ENCODE measurements at places on chromosomes 3 and 15.

DNA sequence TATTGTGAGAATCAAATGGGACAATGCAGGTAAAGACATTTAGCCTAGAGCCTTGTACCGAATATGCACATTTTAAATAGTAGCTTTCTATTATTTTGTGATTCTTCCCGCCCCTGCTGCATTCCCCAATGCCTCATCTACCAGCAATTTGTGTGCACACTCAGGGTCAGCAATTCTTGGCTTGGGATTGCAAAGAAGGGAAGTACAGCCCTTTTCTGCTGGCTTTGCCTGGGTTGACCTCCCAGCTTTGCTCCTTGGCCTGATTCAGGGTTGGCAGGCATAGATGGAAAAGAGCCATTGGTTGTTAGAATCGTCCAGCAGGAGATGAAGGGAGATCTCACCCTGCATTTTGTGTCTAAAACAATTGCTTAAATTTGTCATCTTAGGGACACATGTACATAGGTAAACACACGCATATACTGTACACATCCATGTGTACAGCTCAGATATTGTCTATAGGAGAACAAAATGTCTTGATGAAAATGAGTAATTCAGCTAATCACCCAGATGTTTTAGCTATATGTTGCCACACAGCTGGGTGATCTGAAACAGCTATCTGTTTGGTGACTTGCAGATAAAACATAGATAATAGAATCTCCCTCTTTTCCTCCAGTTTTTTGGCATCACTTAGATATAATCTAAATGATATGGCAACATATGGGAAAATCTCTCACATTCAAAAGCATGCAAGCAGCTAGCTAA is 340.9 kb upstream of the TBL1XR1 start:
- peak; percentile 49 for DNase-seq

- DNase-seq, result no peak
Measured at GRCh38 chr3:118782755-118783202, 251.9 kb downstream of the IGSF11 start.

DNA sequence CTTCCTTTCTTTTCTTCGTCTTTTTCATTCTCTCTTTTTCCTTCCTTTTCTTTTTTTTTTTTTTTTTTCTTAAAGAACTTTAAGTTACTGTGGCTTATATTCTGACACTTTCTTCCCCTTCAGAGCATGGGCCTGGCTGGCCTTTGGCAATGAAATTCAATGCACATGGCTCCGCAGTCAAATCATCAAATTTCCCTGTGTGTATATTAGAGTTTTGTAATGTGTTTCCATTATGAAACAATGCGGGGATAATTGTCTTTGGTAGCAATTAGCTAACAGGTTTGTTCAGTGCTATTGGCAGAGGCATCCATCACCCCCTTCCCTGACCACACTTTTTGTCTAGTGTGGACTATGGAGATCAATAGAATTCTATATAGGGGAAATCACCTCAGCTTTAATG is 80.5 kb downstream of the CDIN1 start:
- DNase-seq, result no peak

DNA sequence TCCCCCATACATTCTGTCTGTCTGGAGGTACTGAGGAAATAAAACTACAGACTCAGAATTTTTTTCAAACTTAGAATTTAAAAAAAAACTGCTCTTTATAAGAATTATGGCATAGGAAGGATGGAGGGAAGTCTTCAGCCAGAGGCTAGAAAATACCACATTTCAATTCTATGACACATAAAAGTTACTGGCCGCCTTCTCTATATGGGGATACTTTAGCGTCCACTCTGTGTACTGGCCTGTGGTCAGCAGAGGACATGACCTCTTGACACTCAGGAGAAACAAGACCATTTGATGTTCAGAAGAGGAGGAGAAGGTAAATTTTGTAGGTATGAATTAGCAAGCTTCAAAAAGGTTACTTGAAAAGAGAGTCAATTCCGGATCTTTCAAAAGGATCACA is 417.4 kb downstream of the MFSD1 start:
- no peak for DNase-seq

DNA sequence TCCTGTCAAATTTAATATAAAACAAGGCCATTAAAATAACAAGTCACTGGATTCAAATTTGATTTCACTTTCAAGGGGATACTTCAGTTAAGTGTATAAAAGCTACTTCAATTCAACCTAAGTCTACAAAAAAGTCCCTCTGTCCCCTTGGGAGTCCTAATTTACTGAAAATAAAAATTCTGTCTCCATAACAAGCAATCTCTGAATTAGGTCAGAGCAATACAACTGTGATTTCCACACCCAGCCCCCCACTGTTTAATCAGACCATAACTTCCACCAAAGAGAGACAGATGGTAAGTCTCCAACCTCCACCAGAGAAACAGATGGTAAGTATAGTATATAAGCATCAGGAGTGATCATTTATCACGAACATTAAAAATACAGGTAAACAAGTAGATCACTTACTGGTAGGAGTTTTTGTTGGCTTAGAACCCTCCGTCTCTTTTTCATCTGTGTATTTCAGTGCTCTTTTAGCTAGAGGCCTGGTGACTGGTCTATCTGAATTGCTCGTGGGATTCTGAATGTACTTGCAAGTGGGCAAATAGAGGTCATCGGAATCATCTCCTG is 12.1 kb downstream of the SGO1 start:
- DNase-seq, result no peak

DNA sequence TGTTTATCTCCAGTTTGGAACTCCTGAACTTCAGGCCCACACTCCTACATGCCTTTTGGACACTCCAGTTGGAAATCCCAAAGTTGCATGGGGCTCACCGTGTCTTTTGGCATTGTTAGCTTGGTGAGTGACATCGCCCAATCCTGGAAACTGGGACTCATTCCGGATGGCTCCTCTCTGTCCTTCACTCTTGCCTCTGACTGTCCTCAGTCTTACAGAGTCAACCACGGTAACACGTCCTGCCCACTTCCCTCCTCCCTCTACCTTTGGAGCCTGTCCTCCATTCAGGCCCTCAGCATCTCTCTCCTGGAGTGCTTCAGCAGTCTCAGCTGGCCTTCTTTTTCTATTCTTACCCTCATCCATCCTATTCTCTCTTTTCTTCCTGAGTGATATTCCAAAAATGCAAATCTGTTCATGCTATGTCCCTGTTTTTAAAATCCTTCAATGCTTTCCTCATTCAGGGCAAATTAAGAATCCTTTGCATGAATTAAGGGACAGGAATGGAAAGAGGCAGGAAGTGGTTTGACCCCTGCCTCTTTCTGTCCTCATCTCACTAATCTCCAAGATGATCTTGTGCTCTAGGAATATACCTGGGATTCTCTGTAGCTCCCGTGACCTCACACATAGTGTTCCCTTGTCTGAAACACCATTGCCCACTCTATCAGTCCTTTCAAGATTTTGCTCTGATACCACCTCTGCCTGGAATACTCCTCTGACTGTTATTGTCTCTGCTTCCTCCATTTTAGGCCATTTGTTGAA is 42.5 kb downstream of the LPP start:
- no peak for DNase-seq

GRCh38 chr3:30135190-30135589 is 471.2 kb upstream of the TGFBR2 start:
- DNase-seq, result no peak

GRCh38 chr15:74430510-74430951 is 3.2 kb downstream of the SEMA7A start:
- DNase-seq, result peak; percentile 82

- no peak for DNase-seq
Measured at GRCh38 chr3:3333571-3333970, 154.1 kb upstream of the CRBN start.

DNA sequence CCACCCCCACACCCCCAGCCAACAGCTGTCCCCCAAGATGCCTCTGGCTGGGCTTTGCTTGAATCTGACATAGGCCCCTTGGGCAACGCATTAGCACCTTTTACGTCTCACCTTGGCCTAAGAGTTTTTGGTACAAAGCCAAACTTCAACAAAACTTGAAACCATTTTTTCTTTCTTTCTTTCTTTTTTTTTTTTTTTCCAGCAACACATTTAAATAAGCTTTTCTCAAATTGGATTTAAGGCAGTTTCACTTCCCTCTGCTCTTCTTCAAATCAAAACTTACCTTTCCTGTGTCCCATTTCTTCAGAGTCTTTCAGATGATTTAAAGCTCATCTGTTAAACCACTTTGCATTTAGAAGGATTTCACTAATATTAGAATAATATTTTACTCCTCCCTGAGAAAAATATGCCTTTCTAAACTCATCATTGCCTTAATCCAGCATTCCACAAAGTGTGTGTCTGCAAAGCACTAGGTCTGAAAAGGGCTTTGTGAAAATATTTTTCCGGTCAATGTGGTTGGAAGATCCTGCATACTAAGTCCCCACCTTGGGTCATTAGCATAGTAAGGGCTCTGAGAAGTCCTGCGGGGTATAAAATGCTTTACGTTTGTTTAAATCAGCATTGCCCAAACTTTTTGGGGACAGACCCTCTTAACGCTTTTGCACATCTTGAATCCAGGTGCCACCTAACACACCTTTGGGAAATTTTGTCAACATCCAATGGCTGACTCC is 217.0 kb downstream of the TLE3 start:
- DNase-seq, result no peak

- DNase-seq, result no peak
Measured at GRCh38 chr15:95565016-95565600, 765.4 kb upstream of the NR2F2 start.

GRCh38 chr3:149494759-149495580 is 20.5 kb downstream of the TM4SF4 start:
- peak; percentile 69 for DNase-seq

DNA sequence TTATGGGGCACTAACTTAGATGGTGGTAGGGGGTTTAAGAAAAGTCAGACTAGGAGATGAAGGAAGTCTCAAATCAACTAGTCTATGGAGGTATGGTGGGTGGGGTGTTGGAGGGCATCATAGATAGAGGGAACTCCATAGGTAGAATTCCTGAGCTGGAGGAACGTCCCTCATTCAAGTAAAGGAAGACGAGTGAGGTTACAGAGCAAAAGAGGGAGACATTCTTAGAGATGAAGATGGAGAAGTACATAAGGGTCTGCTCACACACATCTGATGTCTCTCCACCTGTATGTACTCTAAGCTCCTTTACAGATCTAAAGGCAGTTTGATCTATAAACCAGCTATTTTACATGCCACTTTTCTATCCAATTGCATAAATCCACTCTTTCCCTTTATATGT is 1.4 kb downstream of the PLSCR1 start:
- DNase-seq, result peak; percentile 28

All from suppressor macrophage treated with lipopolysaccharide for 1 hour (primary cell).